ENCODE measurements at places on chromosomes 11 and 22.

GRCh38 chr11:75597636-75598035, 35.6 kb downstream of the SERPINH1 start:
- no peak for DNase-seq

DNA sequence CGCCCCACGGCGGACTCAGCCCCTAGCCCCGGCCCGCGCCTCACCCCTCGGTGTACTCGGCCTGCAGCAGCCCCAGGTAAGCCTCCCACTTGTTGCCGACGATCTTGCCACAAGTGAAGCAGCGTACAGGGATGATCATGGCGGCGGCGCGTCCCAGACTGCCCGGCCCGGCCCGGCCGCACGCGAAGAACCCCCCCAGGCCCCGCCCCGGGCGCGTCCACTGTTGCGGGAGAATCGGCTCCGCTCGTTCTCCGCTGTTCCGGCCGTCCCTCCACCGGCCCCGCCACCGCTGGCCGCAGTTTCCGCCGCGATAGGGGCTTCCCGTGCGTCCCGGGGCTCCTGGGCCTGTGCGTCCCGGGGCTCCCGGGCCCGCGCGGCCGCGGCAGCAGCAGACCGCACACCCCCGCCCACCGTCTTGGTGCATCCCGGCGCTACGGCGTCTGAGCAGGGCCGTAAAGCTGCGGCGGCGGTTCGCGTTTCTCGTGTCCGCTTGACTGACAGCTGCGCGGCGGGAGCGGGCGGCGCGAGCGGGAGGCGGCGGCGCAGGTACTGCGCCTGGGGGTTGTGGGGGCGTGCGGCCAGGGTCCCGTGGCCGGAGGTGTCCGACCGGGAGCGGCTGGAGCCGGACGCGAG, at the start of the genes POLR2L and TSPAN4:
Gene POLR2L (minus strand): TSS at position 160 of the 633 bp plus-strand sequence. CDS start 21 bp downstream, at position 139.
Gene TSPAN4 (plus strand): TSS at position 483 of the 633 bp plus-strand sequence. CDS start 7,453 bp downstream, outside the sequence.
- peak; percentile 92 for DNase-seq

DNA sequence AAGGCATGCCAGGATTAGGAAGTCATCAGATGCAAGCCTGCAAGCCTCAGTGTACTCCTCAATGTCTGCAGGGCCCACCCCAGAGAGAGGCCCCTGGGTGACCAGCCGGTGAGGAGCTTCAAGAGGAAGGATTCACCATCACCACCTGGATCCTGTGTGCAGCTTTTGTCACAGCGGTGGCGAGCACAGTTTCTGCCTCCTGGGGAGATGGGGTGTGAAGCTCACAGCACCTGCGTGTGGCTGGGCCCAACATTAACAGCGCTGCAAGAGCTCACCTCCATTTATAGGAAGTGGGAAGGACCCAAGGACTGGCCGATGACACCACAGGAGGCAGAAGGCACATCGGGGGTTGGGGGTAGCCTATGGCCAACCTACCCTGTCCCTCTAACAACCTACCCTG, 235.3 kb downstream of the CTTN start:
- no peak for DNase-seq

DNA sequence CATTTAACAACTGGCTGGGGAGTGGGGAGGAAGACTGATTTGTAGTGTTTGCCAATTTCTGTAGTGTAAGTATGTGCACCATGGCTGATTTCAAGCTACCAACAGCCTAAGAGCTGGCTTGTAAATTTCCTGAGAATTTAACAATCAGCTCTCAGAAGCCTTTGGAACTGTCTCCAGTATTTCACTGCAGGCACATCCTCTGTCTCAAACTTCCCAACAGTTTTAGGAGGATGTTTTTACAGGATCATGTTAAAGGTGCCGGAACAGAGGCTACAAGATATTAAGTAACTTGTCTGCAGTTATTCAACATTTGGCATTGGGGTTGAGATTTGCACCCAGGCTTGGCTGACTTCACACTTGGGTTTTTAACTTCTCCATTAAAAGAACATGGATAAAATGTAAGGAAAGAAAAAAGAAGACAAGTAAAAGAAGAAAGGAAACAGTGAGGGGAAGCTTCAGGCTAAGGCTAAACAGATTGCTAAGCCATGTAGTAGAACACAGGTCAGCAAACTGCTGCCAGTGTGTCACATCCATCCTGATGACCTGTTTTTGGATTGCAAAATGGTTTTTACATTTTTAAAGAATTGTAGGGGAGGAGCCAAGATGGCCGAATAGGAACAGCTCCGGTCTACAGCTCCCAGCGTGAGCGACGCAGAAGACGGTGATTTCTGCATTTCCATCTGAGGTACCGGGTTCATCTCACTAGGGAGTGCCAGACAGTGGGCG, 204.8 kb upstream of the SESN3 start:
- no peak for DNase-seq

GRCh38 chr11:45726493-45727054, 61.2 kb upstream of the CHST1 start:
- DNase-seq: no peak

GRCh38 chr11:116703421-116703820, 69.4 kb downstream of the BUD13 start:
- DNase-seq: no peak
